ENCODE measurements at places on chromosomes 6 and 20.
A peak's percentile ranks its signal among the peaks of the same experiment; 100 is the strongest.

DNA sequence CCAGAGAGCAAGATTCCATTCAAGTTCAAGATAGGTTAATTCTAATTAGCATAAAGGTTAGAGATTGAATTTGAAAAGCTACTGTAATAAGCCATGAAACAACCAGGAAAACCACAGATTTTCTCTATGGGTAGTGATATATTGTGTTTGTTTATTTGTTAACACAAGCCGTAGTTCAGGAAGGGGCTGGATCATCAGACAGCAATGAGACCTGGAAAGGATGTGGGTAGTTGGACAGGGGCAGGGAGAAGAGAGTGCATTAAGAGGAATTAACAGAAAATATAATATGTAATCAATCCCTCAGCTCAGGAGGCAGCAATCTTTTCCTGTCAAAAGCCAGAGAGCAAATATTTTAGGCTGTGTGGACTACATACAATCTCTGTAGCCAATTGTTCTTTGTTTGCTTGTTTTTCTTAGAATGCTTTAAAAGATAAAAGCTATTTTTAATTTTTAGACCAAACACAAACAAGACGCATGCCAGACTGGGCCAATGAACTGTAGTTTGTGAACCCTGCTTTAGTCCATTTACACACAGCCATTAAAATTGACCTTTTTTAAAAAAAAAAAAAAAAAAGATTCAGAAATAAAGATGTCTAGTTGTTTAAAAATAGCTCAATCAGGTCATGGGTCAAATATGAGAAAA lies 398.7 kb upstream of the MARCKS start:
- peak; percentile 18 for DNase-seq

GRCh38 chr6:125584468-125584939 lies 164.9 kb upstream of the HEY2 start:
- DNase-seq, result no peak

DNA sequence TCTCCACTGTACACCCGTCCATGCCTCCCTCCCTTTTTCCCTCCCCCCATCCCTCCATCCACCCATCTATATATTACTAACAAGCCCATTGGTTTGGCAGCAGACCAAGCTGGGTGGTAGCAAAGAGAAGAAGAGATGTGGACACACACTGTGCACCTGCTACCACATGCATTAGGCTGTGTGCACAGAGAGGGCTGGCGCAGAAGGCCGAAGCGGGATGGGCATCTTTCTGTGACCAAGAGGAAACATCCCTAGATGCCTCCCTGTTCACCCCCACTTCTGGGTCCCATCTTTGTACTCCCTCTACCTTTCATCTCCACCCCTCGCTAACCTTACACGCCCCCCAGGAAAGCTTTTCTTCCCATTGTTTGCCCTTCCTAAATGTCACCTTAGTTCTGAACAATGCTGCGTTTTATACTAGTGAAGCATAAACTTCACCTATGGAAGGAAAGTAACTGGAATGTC lies 64.9 kb upstream of the AFDN start:
- no peak for DNase-seq

GRCh38 chr20:52945862-52946522 lies 26.2 kb upstream of the TSHZ2 start:
- no peak for DNase-seq

- DNase-seq, result no peak
These were observed 988 bp downstream of the QRSL1 start for GRCh38 chr6:106630366-106630765.

- no peak for DNase-seq
These were observed 186.7 kb downstream of the GJA10 start for GRCh38 chr6:90080876-90081481.

DNA sequence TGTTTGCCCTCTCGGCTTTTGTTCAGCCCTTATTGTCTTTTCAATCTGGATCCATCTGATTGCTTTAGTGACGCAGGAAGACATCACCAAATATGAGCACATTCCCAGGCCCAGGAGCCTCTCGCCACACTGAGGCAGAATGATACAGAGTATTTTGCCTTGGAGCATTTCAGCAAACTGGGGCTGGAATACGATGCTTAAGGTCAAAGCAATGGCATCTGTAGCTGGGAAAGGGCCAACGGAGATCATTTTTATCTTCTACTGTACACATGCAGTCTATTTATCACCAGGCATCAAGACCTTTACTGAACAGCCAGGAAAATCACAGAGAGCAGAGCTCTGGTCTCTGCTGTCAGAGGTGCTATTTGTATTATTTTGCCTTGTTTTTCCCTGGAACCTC lies 655.3 kb downstream of the RNF144B start:
- no peak for DNase-seq

DNA sequence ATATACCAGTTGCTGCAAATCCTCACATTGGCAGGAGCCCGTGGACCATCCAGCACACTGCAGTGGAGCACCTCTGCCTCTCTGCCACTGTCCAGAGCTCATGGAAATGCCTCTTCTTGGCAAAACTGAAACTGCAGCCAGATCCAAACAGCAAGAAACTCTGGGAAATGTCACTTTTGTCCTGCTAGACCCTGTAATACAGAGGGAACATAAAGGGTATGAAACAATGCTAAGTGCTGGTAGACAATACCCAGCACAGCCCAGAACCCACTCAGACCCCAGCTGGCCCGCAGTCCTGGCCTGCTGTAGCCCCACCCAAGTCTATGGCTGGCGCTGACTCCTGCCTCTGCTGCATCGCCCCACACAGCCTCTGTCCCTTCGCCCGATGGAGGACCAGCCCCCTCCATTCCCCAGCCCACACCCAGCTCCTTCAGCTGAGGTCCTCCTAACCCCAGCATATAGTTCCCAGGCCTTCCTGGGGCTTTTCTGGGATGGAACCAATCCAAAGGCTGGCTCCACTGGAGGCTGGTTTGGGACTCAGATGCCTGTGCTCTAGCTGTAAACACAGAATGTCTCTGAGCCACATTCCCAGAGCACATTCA lies 242.5 kb downstream of the LRFN2 start:
- no peak for DNase-seq

DNA sequence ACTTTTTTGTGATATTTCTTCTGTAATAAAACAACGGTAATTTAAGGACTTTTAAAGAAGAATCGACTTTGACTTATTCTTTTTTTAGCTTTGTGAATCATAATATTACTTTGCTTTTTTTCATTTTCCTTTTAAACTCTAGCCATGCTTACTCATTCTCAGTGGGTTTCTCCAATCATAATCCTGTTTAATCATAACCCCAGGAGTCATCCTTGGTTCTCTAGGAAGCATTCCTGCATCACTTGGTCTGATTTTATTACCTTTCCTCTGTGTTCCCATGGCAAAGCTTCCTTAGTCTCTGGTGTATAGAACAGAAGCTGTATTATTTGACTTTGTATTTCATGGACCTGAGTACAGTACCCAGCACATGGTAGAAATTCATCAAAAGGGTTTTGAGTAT lies 223.5 kb downstream of the CDKAL1 start:
- DNase-seq, result no peak
